Fibroblast of skin of left quadriceps (primary cell): ENCODE measurements at places on chromosomes 3 and 15.

DNA sequence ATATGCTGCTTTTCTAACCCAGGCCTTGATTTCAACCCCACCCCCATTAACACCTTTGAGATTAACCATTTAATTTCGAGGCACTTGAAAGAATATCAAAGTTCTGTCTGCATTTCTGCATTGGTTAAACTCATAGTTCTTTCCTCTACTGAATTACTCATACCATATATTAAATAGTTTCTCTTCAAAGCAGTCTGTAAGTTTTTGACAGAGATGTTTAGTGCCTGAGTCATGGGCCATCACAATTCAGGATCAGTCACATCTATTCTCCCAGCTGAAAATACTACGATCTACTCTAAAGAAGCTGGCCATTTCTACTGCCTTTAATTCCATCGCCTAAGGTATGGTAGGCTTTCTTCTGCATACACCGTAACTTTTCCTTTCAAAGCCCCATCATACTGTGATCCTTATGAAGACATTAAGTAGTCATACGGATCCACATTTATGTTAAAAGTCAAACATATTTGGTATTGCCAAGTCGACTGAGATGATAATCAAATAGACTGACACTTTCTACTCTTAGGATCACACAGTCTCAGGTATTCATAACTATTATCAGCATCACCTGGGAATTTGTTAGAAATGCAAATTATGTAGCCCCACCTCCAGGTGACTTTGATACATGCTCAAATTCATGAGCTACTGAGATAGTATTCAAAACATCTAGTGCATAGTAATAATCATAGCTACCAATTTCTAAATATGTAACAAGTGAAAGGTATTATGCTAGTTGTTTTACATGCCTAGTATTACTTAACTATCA, 489.4 kb upstream of the IL12A start:
- peak; percentile 24 for DNase-seq

DNA sequence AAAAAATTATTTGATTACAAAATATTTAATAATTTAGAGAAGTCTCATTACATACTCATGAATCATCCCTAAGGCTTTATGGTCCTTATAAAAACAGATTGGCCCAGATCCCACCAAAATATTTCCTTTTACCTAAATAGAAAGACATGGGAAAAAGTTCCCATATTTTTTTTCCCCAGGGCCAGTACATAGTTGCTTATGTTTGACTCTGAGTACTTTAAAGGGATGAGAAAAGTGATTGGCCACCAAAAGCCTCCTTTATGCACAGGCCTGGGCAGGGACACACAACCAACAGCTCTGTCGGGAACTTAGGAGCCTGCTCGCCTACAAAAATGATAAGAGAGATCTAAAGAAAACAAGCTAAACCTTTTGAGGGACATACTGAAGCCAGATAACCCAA, 22.3 kb downstream of the KCNAB1 start:
- DNase-seq, result peak; percentile 26

DNA sequence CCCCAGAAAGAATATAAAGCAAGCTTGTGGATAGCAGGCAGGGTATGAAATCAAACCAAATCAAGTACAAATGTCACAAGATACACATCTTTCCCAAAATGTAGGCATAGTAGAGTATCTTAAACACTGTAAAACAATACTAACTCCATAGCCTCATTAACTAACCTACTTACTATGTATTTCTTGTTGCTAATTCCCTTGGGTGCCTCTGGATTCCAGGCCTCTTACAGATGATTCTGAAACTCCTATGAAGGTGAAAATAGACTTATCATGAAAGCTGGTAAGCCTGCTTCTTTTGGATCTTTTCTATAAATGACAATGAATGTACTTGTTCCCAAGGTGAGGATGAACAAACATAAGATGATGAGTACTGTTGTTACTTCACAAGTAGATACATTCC, 93.8 kb downstream of the FRMD5 start:
- no peak for DNase-seq

- DNase-seq, result no peak
Measured at GRCh38 chr3:113264283-113265131, 53.1 kb downstream of the BOC start.

- no peak for DNase-seq
Measured at GRCh38 chr15:32664796-32665195, 23.3 kb downstream of the SCG5 start.
